Caudate nucleus (tissue), 63 donors: ENCODE measurements at places on chromosomes 2 and 18.

DNA sequence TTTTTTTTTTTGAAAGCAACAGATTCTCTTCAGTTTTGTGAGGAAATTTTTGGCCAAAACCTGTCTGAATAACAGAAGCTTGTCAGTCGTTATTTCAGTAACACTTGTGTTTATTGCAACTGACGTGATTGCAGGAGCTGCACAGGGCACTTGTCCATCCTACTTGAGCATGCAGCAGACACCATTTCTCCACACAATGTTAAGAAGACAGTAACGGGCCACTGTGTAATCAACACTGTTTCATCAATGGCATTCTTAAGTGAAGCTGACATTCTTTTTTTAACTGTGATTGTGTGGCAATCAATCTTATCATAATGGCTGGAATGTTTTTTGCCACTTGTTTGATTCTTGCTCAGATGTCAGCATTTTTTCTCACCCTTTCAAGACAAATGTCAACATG is 50.1 kb upstream of the PIEZO2 start:
- no peak for DNase-seq

- DNase-seq: no peak
Observed at GRCh38 chr2:238695538-238695937, 152.3 kb upstream of the TWIST2 start.

DNA sequence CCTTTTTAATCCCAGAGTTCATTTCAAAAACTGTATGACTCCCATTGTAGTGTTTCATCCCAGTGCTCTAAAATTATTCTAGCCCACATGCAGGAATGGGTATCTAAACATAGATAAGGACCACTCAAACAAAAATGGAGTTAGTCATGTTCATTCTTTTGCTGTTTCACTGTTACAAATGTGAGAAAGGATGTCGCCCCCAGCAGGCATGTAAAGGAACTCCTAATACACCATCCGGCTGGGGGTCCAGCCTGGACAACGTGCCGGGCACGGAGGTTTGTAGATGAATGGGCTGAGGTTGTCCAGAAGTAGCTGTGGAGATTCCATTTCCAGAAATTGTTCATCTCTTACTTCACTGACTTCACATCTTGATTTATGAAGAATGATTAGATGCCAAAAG is 101.9 kb upstream of the RAB12 start:
- no peak for DNase-seq

DNA sequence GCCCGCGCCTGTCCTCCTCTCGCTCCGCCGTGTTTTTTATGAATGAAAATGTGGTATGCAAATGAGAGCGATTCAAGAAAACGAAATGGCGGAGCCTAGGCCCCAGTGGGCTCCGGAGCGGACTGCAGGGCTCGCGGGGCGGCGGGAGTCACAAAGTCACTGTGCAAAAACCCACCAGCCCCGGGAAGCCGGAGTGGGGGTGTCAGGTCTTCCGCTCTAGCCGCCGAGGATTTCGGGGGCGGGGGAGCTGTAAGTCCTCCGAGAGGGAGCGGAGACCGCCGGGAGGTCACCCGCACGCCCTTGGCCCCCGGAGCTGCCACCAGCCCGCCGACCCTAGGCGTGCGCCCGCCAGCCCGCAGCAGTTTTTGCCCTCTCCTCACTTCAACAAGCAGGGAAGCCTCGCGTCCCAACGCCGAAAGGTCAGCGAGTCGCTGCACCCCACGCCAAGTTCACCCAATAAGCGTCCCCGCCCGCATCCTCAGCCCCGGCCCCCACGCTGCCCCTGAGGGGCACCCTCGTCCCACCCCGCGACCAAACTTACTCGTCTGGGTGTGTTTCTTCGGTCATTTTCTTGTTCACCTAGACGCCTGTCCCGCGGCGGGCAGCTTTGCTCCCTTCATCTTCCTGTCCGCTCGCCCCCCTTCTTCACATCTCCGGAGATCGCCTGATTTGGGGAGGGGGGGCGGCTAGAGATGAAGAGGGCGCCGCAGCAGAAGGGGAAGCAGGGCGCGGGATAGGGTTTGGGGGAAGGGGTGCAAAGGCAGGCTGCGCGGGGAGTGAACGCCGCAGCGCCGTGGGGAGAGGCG is 775 bp downstream of the SPRED2 start:
- DNase-seq: peak; percentile 69

DNA sequence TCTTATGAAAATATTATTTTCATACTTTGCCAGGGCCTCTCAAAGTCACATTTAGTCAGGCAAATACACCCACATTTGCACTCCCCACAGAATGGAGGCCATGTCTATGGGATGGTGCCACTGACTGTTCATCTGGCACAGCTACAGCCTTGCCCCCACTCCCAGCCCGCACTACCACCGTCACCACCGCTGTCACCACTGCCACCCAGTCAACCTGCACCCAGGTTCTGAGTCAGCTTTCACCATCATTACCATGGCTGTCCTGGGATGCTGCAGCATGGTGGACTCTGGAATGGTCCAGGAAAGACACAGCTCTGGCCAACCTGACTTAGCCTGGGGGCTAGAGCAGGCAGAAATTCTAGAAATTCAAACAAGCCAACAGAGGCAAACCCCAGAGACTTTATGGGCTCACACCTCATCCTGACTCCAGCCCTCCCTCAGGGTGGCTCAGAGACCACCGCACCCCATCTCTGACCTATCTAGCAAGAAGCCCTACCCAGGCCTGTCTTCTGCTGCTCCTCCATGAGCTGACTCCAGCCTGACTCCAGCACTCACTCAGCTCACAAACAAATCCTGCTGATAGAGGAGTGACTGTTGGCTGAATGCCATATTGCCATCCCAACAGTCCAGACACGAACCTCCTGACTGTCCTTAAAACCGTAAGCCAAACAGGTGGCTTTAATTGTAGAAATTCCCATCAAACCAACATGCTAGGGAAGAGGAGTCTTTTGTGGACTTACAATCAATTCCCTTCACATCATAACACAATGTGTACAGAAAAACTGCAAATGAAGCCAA is 28.0 kb downstream of the DNER start:
- DNase-seq: no peak

GRCh38 chr2:237724811-237725478 is 73.6 kb upstream of the RBM44 start:
- no peak for DNase-seq

DNA sequence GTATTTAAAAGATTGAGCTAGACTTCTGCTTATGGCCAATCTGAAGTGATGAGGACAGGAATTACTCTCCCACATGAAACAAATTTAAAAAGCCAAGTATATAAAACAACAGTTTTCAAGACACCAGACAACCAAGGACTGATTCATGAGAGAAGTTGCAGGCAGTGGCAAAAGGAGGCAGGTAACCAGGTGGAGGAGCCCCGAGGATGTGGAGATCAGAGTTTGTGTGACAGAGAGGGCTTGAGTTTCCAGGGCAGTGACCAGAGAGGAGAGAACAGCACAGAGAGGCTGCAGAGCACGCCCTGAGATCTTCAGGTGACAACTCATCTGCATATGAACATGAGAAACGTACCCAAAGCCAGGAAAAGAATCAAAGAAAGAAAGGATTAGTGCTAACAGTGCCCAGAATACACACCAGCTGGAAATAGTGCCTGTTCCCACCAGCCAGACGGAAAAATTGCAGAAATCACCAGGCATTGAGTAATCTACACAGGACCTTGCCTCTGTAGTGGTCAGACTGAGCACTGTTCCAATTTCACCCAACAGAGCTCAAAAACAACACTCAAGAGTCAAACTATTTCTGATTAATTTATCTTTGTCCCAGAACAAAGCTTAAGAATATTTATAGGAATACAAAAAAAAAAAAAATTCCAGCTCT is 173.1 kb downstream of the SEPTIN10 start:
- no peak for DNase-seq

GRCh38 chr18:49514577-49514976 is 27.5 kb upstream of the C18orf32 start:
- no peak for DNase-seq

DNA sequence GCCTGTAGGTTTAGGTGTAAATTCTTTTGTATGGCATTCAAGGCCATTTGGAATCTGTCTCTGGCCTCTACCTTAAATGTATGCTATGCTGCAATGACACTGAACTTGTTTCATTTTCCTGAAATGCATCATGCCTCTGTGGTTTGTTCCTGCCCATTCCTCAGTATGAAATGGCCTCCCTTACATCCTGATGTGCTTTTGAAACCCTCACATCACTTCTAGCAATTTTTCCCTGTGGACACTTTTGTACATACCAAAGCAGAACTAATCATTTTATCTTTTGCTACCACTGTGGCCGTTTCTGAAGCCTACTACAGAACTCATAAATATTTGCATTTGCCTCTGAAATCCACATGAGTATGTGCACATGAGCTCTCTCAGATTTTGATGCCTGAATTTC is 557.2 kb downstream of the ERBB4 start:
- DNase-seq: no peak

- no peak for DNase-seq
Observed at GRCh38 chr2:187422282-187422681, 25.8 kb downstream of the CALCRL start.

GRCh38 chr18:48033790-48034650 is 103.6 kb upstream of the SMAD2 start:
- DNase-seq: no peak

DNA sequence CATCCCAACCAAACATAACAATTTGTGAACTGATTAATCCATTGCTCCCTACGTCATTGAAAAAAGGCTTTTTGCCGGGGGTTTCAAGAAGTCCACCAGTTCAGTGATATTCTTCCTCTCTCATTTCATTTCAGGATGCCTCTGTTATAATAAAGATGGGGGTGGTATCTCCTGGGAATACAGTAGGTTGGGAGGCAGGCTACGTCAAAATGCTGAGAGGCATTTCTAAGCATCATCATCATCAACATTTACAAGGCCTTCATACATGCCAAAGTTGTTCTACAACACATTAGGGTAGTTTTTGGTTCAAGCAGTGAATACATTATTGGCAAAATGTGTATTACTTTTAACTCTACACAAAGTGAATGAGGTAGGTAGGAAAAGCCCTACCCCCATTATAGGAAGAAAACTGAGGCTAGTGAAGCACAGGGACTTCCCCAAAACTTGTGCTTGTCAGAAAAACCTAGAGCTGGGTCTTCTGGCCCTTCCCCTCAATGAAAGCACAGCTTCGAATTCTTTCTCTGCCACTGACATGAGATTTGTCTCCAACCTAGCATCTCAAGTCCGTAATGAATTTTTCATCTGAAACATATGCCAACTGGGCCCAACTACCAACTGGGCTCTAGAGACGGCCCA is 11.3 kb downstream of the OSR1 start:
- DNase-seq: no peak

- DNase-seq: no peak
Observed at GRCh38 chr2:129393816-129394215, 585.6 kb upstream of the RAB6C start.

- no peak for DNase-seq
Observed at GRCh38 chr2:15990151-15991101, 50.1 kb downstream of the MYCN start.

DNA sequence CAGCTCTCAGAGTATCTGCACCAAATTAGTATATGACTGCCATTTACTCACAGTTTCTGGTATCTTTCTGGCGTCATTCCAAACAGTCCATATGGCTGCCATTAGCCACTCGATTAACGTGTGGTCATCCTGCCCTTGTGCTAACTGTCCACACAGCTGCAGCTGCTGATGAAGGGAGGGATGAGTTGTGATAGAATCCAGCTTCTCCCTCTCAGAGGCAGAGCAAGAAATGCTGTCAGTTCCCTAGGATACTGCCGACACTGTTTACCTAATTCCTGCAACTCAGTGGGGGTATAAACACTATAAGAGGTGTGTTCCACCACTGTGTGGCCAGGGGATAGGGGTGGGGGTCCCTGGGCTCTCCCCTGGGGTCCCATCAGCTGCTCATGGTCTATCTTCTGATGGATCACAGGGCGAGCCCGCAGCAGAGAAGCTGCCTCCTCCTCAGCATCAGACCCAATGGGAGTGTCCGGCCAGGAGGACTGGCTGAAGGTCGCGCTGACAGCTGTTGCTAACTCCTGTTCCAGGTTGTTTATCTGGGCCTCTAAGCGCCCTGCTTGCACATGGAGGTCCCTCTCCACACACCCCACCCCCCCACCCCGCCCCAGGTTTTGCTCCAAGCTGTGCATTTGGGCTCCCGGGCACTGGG is 17.3 kb upstream of the KLHL23 start:
- no peak for DNase-seq

GRCh38 chr18:54626779-54627178 is 35.7 kb downstream of the DYNAP start:
- DNase-seq: no peak

DNA sequence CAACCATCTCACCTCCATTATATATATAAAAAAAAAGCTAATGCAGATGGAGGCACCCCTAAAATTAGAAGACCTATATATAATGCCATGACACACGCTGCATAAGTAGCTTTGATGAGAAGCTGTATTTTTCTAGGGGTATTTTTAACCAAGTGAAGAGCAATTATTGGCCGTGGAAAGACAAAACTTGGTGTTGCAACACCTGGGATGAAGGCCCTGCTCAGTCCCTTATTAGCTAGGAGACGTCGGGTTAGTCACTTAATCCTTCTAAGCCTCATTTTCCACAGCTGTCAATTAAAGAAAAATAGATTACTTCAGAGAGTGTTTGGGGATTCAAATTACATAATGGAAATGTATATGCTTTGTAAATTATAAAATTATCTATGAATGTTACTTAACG is 63.0 kb downstream of the WDR75 start:
- no peak for DNase-seq

DNA sequence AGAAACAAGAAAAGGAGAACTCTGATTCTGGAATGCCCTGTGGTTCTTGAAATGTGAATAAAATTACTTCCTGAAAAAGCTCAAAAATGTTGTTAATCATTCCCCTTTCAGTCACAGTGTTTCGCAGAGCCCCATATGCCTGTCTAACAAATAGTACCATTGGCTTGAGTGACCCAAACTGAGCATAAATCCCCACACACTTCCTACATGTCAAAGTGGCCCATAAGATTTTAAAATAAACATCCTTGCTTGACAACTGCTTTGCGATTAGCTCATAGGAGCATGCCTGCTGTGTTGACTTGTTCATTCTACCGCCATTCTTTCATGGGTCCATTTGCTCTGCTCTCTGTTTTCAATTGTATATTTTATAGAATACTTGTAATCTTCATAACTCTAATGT is 377.8 kb upstream of the SMIM21 start:
- DNase-seq: no peak

GRCh38 chr2:54454548-54455130 is 1.5 kb upstream of the SPTBN1 start:
- no peak for DNase-seq

GRCh38 chr2:189265696-189266320 is 86.2 kb upstream of the COL5A2 start:
- DNase-seq: no peak

DNA sequence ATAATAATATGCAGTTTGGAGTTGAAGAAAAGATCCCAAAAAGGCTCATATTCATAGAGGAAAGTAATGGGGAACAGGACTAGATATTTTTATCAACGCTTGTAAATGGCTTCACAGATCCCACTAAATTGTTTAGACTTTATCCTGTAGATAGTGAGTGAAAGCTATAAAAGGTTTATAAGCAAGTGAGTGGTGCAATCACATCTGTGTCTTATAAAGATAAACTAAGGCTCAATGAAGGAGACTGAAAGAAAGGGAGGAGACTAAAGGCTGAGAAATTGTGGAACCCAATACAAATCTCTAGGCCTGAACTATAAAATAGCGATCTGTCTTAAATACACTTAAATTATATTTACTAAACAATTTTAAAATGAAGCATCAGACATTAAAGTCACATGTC is 7.7 kb downstream of the SP3 start:
- no peak for DNase-seq
